NCI-H510A (cell line): ENCODE measurements at places on chromosomes 11 and 22.

GRCh38 chr11:96159968-96160367, 183.0 kb downstream of the MAML2 start:
- DNase-seq, result no peak

DNA sequence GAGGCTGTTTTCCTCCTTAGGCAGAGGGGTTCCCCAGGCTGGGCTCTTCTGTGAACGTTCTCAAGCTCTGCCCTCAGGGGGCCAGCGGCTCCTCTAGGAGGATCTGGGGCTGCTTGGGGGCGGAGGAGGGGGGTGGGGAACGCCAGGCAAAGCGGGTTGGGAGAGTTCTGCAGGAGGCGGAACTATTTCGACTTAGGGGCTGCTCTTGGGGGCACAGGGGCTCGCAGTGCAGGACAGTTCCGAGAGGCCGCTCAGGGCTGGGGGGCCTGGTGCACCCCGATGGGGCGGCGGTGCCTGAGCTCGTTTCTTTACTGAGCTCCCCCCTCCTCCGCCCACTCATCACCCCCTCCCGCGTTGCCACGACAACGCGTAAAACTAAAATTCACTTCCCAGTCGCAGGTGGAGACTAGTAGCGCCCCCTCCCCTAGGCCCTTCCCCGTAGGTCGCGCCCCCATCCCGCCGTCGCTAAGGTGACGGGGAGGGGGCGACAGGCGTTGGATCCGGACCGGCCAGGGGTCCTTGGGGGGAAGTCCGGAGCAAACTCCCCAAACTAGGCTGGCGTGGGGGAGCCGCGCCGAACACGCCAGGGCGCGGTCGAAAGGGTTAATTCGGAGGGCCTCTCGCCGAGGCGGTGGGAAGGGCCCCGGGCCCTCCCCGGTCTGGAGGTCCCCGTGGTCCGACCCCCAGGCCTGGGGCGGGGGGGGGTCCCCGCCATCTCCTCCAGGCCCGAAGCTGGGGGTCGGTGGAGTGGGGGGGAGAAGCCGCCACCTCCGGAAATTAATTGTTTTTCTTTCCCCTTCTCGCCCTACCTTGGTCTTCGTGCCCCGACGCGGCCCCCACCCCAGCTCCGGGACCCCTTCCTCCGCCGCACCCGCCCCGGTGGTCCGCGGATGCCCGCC, 857 bp downstream of the SHANK3 start:
- no peak for DNase-seq

DNA sequence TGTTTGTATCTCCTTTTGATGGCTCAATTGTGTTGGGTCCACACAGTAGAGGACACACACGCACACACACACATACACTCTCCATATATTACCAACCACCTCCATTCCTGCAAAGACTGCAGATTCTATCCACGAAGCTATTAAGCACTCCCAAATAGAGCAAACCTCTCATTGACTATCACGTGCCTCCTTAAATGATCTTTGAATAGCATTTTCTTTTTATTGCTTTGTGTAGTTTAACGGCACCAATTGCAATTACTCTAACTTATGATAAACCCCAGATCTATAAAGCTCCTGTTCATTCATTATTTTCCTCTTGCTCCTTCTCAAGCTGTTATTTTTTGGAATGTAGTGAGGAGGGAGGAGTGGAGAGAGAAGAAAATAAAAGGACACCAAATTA, 204.7 kb downstream of the ST3GAL4 start:
- no peak for DNase-seq

- DNase-seq, result no peak
These were observed 333.3 kb downstream of the TTC28 start for GRCh38 chr22:28346308-28346707.

GRCh38 chr11:12543596-12544415, 130.4 kb upstream of the TEAD1 start:
- DNase-seq, result no peak

DNA sequence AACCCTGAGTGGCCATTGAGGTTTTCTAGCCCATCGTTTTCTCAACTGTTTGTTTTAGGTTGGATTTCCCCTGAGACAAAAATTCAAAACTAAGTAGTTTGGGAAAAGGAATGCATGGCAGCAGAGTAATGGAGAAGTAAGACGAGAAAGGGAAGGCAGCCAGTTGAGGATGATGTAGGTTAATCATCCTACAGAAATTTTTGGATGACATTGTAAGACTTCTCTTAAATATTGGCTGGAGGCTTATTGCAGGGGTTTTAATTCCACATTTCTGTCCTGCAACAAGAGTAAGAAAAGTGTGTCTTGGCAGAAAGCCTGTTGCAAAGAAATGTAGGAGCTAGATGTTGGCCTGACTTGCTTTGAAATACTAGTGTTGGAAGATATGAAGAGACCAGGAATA, 308.8 kb downstream of the LUZP2 start:
- DNase-seq, result no peak

GRCh38 chr22:49415151-49415951, 412.3 kb downstream of the BRD1 start:
- DNase-seq, result no peak

DNA sequence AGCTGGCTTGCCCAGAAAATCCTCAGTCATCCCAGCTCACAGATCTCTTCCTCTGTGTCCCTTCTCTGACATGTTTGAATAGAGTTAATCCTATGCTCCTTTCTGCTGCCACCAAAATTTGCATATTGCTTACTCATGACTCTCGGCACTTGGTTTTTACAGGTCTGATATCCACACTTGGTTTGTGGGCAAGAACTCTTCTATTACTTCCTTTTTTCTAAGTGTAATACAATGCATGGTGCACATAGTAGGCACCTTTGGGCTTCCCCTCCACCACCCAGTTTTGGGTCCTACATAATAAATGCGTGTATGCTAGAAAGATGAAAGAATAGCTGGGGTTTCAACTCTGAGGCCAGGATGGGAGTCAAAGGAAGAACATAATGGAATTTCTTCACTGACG, 69.7 kb upstream of the GRK3 start:
- no peak for DNase-seq

DNA sequence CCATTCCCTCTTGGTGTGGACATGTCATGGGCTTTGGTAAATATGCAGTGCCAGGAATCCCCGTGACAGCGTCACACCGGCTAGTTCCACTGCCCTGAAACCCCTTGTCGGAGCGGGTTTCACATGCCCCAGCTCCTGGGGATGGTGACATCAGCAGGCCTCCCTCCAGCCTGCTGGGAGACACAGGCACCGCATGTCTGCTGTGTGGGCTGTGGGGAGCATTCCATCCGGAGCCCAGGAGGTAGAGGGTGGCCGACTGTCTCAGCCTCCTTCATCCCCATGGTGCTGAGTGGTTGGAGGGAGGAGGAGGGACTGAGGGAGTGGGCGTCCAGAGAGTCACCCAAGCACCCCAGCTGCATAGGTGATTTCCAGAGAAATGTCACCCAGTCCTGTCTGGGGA, 1161.1 kb downstream of the BRD1 start:
- DNase-seq, result no peak

GRCh38 chr11:116471608-116472256, 301.1 kb downstream of the BUD13 start:
- no peak for DNase-seq

DNA sequence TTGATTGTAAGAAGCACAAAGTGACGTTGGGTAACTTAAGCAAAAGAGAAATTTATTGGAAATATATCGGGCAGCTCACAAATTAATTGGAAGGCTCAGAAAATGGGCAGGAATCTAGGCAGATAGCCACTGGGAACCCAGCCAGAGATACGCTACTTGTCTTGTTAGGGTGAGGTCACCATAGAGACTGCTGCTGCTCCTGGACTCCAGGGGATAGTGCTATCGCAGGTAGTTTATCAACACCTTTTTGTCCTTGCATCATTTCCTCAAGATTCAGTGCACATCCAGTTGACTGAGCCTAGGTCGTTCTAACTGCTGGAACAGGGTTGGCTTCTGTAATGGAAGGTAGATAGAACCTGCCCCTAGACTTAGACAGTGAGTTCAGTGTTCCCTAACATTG, 19.6 kb downstream of the AMOTL1 start:
- DNase-seq, result no peak

- DNase-seq, result no peak
These were observed 38.5 kb downstream of the TNRC6B start for GRCh38 chr22:40216041-40216756.

DNA sequence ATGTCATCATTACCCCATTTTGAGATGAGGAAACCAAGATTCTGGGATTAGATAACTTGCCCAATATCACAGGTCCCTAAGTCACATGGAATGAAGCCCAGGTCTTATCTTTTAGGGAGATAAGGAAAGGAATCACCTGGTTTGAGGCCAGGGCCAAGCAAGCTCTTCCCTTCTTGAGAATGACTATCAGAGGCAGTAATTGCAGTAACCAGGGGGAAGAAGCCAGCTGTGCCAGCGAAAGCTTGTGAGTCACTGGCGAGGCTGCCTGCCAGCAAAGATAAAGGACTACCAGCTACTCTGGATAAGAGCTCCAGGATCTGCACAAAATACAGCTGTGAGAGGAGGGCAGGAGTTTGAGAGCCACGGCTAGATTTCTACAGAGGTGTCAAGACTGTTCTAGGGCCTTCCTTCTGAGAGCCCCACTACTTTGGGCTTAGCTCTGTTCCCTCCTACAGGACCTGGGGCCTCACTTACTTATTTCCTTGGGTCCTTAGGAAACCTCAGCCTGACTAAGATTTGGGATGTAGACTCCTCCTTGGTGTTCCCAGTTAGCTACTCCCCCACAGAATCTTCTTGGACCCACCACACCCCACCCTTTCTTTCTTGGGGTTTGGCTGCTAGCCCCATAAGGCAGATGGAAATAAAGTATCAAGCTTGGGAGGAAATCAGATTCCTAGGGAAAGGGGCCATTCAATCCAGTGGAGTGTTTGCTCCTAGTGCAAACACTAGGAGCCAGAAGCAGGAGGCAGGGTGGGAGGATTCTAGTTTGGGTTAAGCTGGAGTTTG, 9.7 kb upstream of the CCKBR start:
- no peak for DNase-seq

GRCh38 chr11:121439759-121440158, 12.4 kb upstream of the SORL1 start:
- DNase-seq, result no peak

DNA sequence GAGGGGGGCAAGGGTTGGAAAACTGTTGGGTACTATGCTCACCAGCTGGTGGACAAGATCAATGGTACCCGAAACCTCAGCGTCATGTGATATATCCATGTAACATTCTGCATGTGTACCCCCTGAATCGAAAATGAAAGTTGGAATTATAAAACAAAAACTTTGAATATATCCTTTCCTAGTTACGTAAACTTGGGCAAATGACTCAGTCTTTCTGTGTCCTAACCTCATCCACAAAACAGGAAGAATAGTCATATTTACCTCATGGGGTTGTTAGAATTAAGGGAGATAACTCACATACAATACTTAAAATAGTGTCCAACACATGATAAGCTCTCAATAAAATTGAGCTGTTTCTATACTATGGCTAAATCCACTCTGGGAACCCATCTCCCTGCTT, 620.1 kb upstream of the KIRREL3 start:
- no peak for DNase-seq
